ENCODE measurements at places on chromosomes 5 and 9.

- no peak for DNase-seq
These were observed 129.8 kb upstream of the IL12B start for GRCh38 chr5:159459951-159460538.

DNA sequence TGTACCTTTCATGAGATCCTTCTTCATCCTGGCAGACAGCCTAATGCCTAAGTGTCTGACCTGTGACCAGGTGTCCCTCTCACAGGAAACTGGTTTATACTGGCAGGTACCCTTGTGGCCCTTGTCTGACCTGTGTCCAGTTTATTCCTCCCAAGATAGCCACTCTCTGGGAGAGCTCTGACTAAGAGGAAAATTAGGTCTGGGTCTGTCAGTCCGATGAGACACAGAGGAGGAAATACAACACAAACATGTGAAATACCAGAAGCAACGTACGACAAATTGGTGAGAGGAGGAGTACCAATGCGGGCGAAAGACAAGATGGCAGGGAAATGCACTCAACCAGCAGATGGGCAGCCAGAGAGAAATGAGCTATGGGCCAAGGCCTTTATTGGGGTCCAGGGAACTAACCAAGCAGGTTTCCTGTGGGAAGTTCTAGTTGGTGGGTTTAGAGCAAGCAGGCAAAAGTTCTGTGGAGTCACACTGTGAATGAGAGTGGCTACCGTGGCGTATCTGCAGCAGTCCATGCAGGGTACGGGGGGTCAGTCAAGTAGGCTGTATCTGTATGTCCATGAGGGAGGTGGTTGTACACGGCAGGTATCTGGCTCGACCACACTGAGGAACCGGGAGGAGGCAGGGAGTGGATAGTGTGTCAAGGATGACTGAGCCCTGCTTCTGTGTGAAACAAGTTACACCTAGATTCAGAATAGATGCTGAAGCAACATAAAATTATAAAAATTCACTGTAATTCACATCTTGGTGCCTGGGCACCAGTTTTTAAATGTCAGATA lies 109.0 kb downstream of the MLLT3 start:
- peak; percentile 11 for DNase-seq

DNA sequence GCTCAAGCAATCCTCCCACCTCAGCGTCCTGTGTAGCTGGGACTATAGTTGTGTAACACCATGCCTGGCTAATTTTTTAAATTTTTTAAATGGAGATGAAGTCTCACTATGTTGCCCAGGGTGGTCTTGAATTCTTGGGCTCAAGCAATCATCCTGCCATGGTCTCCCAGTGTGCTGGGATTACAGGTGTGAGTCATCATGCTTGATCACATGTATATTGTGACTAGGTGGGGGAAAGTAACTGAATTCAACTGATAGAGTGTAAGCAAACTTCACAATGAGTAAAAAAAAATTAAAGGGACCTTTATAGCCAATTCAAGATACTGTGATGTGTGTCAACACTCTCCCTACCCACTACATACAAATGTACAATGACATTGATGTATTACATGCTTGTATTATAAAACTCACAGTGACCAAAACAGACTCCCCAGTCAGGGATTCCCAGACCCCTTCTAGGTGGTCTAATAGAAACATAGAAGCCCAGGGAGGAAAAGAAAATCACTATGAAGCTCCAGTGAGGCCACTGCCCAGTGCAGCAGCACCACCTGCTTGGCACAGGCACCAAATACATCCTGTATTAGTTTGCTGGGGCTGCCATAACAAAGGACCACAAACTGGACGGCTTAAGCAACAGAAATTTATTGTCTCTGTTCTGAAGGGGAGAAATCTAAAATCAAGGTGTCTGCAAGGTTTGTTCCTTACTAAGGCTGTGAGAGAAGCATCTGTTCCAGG lies 8.8 kb downstream of the PLGRKT start:
- no peak for DNase-seq

- no peak for DNase-seq
These were observed 117.8 kb downstream of the FGF18 start for GRCh38 chr5:171537070-171537849.

DNA sequence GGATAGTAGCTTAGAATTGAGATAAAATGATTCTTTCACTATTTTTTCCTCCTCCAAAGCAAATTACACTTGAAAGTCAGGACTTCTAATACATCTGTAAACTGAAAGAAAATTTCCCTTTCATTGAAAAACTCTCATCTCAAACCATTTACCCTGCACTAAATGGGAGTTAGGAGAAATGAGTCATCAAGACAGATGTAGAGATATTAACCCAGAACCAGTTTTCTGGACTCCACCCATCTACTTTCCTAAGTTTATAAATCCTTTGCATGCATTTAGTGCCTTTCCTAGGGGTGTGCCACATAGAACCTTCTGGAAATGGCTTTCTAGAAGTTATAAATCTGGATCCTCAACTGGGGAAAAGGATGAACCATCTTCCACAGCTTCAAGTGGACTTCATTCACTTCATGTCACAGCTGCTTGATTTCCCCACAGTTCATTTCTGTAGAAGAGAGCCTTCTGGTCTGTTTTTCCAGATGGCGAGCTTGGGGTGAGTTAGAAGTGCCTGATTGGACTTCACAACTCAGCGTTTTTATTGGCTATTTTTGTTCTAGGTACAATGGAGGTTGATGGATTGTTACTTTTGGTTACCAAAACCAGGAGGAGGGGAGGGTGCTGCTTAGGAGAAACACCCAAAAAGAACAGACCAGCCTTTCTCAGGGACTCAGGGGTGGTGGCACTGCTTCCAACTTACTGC lies 72.5 kb upstream of the GPR151 start:
- DNase-seq, result no peak

DNA sequence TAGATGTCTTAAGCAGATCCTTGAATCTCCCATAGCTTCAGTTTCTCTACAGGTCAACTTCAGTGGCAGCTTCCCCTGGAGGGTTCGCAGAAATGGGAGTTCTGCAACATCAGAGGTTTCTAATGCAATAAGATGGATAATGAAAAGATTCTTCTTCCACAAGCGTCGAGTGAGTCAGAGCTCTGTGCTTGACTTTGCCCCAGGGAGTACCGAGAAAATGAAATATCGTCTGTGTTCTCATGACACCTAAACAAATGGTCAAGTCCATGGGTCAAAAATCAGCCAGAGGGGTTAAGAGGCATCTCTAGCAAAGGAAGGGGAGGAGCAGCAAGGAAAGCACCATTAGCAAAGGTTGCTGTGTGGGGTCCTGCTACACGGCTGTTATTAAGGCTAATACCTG lies 3.2 kb upstream of the ADRA1B start:
- peak; percentile 94 for DNase-seq

GRCh38 chr5:32083981-32084430 lies 90.1 kb downstream of the GOLPH3 start:
- DNase-seq, result no peak

GRCh38 chr9:94588681-94589080 lies 4.9 kb downstream of the FBP2 start:
- DNase-seq, result no peak

DNA sequence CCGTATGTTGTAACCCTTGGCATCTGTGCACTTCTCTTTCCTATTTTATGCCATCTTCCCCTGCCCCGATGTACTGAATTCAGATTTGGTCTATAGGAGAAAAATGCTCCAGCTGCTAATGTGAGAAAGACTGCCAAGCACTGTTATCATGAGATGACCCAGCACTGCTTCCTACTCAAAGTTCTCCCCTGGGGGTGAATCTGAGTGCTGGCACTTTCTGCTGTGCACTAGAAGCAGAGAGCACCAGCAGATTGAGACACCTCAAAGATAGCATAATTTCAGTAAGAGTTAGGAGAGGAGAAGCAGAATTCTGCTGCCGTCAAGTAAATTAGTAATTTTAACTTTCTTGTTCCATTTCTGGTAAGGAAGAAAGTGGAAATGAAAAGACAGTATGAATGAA lies 92.8 kb upstream of the ACOT12 start:
- peak; percentile 18 for DNase-seq

- no peak for DNase-seq
These were observed 34.4 kb downstream of the KIF2A start for GRCh38 chr5:62340392-62340791.

DNA sequence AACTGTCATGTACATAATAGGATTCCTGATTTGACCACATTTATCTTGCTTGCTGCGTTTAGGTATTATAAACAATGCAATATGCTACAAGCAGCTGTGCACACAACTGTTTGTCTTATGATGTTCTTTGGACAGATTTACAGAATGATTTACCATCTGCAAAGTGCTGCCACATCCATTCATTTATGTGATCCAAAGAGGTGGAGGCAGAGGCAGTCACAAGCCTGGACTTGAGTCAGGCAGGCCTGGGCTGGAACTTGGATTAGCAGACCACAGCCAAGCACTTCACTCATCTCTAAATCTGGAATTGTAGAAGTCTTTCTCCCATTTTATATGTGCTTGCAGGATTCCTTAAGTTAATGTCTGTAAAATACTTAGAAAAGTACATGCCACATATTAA lies 149.0 kb downstream of the INSYN2B start:
- DNase-seq, result no peak

DNA sequence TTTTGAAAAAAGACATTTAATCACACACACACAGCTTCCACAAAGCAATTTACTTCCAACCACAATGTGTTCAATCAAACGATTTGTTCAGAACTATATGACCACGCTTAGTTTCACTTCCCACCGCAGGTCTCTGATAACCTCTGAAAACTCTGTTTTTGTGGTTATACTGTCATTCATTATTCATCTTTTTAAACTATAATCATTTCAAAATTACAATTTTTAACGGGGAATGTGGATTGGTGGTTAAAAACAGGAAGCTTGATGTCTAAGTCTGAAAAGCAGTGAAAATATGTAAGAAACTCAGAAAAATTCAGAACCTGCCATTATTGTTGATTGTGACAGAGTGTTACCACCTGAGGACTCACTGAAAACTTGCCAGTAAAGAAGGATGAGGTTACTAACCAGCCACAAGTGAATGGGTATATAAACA lies 12.7 kb upstream of the TMEM174 start:
- DNase-seq, result no peak

- no peak for DNase-seq
These were observed 186.7 kb upstream of the TBC1D2 start for GRCh38 chr9:98442114-98442513.

DNA sequence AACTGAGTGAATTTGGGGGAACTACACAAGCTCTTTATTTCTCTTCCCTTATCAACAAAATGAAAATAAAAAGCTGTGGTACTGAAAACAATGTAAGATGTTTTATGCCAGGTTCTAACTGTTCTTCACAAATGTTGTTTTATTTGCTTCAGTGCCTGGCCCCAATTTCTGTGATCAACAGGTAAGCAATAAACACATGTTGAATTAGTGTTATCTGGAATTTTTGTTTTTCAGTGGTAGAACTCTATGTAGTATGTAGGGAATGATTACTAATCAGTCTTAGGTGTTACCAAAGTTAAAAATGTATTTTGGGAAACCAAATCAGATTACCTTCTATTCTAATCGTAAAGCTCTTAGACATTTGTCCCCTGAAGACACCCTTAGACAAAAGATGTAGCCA lies 7.5 kb upstream of the DPYSL3 start:
- no peak for DNase-seq

- DNase-seq, result no peak
These were observed 517.5 kb downstream of the EFNA5 start for GRCh38 chr5:107153283-107153682.

GRCh38 chr5:123598028-123598689 lies 86.2 kb downstream of the CSNK1G3 start:
- DNase-seq, result no peak

DNA sequence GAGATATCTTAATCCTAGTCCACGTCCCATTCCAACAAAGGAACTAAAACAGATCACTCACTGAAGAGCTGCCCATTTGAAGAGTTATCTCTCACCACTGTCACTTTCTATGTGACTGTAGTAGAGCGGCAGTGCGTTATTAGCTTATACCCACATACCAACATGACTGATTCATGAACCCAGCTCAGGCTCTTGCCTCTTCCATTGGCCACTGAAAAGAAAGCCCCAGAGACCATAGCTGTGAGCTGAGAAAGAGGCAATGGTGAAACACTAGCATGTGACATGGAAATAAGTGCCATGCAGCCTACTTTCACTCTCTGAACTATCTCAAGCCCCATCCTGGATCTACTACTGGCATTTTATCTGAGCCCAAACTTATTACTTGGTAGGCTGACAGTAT lies 151.7 kb upstream of the MOCS2 start:
- DNase-seq, result no peak

- DNase-seq, result no peak
These were observed 35.3 kb upstream of the SMARCA2 start for GRCh38 chr9:1979741-1980367.

GRCh38 chr5:157864067-157864466 lies 5.1 kb upstream of the CLINT1 start:
- no peak for DNase-seq

DNA sequence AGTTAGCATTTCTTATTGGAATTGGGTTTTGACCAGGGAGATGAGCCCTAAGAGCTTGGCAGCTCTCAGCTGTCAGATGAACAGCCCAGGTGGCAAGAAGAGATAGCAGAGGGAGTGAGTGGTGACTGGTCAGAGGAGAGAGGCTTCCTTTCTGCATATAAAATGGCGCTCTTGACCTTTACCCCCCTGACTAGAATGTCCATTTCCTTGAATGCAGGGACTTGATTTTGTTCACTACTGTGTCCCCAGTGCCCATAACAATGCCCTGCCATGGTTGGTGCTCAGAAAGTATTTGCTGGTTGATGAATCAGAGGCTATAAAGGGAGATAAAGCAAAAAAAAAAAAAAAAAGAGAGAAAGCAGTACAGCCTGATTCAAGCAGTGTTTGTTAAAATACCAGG lies 7.2 kb downstream of the CHMP5 start:
- no peak for DNase-seq

DNA sequence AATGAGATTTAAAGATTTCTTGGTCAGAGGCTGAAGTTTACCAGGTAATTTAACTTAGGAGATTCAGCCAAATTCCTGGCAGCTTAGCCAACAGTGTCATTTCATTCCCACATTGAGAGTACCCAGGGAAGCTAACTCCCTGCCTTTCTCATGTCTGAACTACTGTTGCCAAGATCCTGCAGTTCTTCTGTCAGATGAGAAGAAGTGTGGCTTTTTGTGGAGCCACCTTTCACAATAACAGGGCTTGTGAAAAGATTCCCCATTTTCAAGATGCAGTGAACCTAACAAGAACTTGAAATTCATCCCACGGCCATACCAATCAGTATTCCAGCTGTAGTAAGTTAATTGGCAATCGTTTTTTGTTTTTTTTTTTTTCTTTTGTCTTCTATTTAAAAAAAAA lies 176.4 kb downstream of the XRCC4 start:
- DNase-seq, result no peak

GRCh38 chr9:22208846-22209585 lies 199.9 kb upstream of the CDKN2B start:
- no peak for DNase-seq

DNA sequence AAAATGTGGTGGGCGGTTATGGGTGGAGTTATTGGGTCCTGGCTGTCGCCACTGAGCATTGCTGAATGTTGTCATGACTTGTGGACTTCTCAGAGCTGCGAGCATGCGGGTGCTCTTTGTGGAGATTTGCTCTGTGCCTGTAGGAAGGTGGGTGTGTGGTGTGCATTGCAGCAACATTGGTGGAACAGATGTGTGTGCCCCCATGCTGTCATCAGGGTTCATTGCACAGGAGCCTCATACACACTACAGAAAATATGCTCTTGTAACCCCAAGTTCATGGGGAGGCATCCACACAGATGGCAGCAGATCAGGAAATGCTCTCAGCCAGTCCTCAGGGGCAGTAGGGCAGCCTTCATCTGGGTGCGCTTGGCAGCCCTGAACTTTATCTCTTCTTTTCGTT lies 55.9 kb upstream of the PHF2 start:
- DNase-seq, result no peak

GRCh38 chr5:77218263-77218662 lies 7.8 kb downstream of the PDE8B start:
- no peak for DNase-seq

- DNase-seq, result peak; percentile 13
These were observed 100.6 kb upstream of the SELENOP start for GRCh38 chr5:42912184-42912798.

Measured in NCI-H226 (cell line).